ENCODE measurements at places on chromosomes 13 and 19. TPM values are rescaled to one million over a fixed set of nuclear protein-coding genes. Genes with fewer than 3 reads are reported as not detected.

ZNF714 gene
- 6.6 TPM for polyA plus RNA-seq

ICAM1 gene
- polyA plus RNA-seq, result 3.1 TPM

ZNF230 gene
- polyA plus RNA-seq, result 1.2 TPM

DNA sequence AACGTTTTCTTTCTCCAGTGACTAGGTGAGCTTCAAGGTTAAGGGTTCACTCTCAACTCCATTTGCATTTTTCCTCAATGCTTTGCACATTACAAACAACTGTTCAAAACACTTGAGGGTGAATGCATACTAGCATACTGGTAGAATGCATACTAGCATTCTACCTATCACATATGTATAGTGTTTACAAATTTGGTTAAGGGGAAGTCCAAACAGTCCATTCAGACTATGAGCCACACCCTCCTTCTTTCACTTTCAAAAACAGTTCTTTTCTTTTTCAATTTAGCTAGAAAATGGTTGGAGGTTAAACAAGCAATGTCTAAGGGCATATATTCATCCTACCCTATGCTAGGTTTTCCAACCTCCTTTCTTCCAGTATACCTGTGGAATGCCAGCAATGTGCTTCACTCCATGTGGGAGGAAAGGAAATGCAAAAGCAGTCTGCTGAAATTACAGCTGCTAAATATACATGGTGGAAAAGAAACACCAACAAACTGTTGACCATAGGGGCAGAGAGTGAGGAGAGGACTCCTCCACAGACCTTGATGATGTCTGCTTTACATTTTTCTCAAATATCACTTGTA, 102.6 kb downstream of the DOCK9 start:
- no peak for DNase-seq

GRCh38 chr19:38708413-38709024, 35.8 kb downstream of the CAPN12 start:
- DNase-seq, result no peak
